ENCODE measurements at places on chromosomes 3 and 15.

DNA sequence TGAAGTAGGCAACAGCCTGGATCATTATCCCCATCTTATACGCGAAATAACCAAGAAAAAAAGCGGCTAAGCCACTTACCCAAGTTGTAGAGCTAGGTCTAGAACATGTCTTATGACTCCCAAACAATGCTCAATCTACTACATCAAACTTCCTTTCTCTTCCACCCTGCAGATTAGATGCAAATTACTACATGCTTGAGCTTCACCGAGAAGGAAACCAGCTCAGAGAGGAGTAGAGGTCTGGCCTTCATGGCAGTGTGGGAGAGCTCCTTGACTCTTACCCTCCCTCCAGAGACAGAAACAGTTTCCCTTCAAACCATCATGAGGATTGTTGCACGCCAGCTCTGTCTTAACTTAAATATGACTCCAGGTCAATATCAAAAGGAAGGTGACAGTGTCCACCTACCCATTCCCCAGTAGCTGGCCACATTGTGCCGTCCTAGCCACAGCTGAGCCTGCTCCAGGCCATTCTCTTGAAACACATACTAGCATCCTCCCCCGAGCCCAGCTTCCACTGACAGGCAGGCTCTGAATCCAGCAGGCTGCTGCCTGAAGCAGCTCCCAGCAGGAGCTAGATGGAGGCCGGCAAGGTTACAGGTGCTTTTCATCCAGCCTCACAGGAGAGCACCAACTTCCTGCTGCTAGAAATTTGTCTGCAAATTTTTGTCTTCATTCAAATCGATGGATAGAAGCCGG is 56.8 kb downstream of the CPN2 start:
- peak; percentile 30 for DNase-seq

DNA sequence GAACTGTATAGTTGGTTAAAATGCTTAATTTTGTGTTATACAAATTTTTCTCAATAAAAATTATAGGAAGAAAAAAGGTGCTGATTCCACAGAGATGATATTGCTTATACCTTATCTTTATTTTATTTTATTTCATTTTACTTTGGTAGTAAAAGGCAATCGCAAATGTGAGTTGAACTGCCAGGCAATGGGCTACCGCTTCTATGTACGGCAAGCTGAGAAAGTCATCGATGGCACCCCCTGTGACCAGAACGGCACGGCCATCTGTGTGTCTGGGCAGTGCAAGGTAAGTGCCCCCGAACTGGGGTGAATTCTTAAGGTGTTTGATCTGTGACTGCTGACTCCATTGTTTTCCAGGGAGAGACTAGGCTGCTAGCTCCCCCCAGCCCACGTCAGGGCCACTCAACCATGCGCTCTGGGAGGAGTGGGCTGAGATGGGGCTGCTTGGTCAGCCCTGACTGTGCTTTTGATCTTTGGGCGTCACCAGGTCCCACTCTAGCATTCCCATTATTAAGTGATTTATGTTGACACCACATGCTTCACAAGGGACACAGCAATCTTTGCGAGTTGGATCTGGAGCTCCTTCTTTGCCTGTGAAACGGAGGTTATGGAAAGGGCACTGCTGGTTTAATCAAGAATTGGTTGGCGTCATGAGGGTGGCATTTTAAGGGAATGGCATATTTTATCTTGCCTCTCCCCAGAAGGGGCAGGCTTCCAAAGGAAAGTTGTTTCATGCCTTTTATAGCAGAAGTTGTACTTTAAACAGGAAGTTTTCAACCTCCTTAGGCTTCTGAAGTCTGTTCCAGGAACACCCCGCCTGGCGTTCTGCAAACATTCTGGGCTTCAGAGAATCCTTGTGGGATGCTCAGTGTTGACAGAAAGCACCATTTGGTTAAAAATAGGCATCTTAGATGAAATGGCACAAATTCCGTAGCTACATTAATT is 296.5 kb downstream of the THSD4 start:
- DNase-seq, result no peak

- no peak for DNase-seq
Measured at GRCh38 chr3:132626955-132627354, 29.9 kb downstream of the ACKR4 start.

DNA sequence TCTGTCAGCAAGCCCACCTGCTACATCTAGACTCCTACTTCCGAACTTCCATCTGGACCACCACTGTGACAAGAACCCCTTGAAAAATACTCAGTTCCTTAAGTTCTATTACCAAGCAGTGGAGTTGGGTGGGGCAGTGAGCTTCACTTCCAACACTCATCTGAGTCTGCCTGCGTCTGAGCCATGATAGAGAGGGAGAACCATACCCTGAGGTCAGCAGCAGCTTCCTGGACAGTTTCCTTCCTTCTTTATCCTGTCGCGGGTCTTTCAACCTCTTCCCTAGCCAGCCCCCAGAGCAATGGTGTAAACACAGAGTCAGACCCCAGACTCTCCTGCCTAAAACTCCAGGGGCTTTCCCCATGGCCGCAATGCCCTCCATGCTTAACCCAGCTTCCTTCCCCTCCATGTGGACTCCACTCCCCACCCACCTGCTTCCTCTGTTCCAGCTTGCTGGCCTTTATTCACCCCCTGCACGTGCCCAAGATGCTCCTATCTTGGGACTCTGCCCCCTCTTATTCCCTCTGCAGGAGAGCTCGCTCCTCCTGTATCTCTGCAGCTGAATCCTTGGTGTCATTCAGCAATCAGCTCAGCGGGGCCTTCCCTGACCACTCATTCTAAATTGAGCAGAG is 211.2 kb downstream of the SHQ1 start:
- no peak for DNase-seq

DNA sequence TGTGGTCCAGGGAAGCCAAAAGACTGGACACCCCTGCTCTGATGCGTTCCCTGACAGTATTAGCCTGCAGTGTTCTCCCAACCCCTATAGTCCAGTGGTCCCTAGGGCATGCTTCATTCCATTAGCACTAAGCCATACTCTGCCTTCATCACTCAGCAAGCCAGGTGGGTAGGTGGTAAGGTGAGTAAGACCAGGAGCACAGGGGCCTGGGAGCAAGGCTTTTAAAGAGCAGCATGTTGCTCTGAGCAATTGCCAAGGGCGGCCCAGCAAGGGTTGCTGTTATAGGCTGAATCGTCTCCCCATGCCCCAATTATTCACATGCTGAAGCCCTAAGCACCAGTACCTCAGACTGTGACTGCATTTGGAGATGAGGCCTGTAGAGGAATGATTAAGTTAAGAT is 11.0 kb downstream of the CXCR6 start:
- peak; percentile 41 for DNase-seq

DNA sequence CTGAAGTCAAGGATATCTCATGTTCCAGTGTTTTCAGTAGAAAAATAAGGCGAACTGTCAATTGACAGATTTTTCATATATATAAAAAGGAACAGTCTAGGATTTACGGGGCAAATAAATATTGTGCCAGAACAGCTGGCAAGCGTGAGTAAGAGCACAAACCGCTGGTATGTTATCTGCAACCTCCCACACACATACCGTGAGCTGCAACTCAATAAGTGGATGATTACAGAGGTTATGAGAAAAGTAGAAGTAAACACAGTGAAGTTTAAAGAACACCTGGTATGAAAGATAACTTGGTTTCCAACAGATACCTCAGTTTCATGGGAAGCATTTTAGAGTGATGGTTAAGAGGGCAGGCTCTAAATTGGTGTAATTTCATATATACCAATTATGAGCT is 733.4 kb downstream of the TUSC7 start:
- DNase-seq, result no peak

- no peak for DNase-seq
Measured at GRCh38 chr15:59976480-59977271, 27.4 kb upstream of the FOXB1 start.

GRCh38 chr15:96264351-96264798 is 66.1 kb upstream of the NR2F2 start:
- no peak for DNase-seq

- DNase-seq, result no peak
Measured at GRCh38 chr3:60774617-60775016, 476.6 kb downstream of the FHIT start.

GRCh38 chr3:18712713-18713576 is 287.8 kb upstream of the SATB1 start:
- DNase-seq, result no peak

DNA sequence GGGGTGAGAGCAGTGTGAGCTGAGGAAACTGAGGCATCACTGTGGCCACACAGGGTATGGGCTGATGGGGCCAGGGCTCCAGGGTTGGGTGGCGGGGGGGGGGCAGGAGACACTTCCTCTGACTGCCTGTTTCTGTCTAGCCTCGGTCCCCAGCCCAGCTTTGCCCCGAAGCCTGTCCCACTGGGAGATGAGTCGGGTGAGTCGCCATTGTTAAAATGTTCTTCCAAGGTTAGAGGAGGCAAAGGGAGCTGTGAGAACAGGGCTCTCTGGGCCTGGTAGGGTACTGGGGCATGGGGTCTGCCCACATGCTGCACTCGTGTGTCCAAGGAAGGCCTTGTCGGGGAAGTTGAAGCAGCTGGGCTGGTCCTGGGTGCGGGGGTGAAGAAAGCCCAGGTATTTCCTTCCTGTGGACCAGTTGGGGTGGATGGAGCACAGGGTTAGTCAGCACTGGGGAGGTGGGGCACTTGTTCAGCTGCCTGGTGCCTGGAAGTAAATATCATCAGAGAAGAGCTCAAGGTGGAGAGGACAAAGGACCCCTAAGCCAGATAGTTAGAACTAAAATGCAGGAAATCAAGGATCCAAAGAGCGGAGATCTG is 8.3 kb upstream of the JMJD7 start:
- no peak for DNase-seq

GRCh38 chr3:59752925-59753324 is 703.1 kb upstream of the CFAP20DC start:
- DNase-seq, result no peak

DNA sequence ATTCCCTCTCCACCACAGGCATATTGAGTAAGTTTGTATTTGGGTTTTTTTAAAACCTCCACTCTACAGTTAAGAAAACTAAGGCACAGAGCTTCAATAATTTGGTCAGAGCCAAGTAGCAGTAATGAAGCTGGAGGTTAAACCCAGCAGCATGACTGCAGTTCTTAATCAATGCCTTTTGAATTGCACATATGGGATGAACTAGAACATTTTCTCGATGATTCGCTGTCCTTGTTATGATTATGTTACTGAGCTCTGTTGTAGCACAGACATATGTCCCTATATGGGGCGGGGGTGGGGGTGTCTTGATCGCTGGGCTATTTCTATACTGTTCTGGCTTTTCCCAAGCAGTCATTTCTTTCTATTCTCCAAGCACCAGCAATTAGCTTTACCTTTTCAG is 1.6 kb upstream of the CCR5 start:
- DNase-seq, result no peak

- DNase-seq, result no peak
Measured at GRCh38 chr15:45105586-45105985, 8.4 kb downstream of the DUOX2 start.

- no peak for DNase-seq
Measured at GRCh38 chr15:99324082-99324620, 72.9 kb downstream of the LRRC28 start.

Data from suprapubic skin (tissue), 4 donors.